ENCODE measurements at places on chromosomes 1 and 21.

- no peak for DNase-seq
Measured at GRCh38 chr1:21689661-21690372, 20.7 kb upstream of the RAP1GAP start.

GRCh38 chr1:2320006-2320405 lies 71.3 kb downstream of the MORN1 start:
- DNase-seq: no peak

DNA sequence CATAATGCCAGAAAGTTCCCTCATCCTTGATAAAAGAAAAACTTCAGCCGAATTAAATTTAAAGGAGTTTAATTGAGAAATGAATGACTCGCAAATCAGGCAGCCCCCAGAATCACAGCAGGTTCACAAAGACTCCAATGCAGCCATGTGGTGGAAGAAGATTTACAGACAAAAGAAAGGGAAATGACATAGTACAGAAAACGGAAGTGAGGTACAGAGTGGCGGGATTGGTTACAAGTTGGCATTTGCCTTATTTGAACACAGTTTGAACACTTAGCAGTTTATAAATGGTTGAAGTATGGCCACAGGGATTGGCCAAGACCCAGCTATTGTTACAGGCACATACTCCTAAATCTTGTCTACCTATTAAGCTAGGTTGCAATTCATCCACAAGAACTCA lies 46.6 kb downstream of the HIVEP3 start:
- no peak for DNase-seq

DNA sequence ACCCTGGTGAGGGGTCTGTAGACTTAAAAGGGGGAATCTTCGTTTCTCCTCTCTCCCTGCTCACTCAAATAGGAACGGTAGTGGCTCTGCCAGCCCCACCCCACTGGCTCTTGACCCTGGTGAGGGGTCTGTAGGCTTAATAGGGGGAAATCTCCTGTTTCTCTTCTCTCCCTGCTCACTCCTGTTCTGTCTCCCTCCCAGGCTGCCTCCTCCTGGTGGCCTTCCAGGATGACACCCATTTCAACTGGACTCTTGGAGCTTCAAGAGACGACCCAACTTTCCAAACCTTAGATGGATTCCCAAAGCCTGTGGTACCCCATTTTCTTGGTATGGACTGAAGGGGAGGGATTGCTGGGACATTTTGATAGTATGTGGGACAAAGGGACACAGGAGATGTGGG lies 1.4 kb upstream of the EPHB2 start:
- no peak for DNase-seq

DNA sequence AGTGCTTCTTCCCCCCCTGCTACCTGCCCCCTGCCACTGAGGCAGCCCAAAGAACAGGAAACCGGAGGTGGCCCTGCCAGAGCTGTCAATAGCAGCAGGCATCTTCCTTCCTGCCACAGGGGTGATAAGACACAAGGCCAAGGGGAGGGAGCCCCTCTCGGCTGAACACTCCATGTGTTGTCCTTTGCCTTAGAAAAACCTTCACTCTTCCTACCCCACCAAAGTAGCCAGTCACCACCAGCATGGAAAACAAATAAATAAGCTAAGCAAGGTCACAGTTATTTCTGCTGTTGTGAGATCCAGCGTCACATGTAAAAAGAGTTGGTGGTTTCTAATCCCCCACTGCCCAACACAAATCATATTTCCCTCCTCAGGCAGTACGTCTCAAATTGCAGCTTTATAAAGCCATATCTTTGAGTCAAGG lies 104.8 kb upstream of the DPT start:
- DNase-seq: no peak

DNA sequence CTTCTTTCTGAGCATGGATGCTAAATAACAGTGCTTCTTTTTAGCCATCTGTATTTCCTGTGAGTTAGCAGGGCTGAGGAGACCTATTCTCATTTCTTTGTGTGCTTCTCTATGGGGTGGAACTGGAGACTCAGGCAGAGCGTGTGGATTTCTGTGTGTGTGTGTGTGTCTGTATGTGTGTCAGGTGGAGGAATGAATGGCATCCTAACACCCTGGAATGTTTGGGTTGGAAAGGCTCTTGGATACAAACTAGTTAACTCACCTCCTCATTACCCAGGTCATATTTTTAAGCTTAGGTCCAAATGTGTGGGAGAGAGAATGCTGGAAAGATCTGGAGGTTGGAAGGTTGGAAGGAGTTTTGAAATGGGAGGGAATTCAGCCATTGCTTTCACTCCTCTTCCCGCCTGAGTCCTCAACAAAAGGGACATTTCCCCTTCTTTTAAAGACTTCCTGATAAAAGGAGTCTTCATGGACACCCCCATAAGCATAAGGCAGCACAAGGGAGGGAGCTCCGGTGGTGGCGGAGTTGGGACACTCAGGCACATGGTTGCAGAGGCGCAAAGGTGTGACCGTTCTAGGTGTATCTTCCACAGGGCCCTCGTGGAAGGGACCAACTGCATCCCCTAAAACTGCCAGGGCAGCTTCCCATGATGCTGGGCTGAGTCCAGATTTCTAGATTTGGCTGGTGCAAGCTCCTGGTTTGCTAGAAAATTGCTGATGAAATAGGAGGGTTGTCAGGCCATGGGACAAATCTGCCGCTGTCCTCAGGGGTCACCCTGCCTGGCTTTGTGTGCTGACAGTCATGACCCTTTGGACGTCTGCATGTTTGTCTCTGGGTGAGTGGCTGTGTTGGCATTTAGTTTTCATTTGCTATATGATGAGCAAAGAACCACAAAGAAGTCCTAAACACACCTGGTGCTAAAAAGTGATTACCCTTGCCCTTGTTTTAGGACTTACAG lies 37.6 kb downstream of the MTARC1 start:
- DNase-seq: no peak

- peak; percentile 86 for DNase-seq
Measured at GRCh38 chr1:171817511-171818265, 23.6 kb upstream of the DNM3 start.

- DNase-seq: no peak
Measured at GRCh38 chr1:240705579-240705978, 93.6 kb upstream of the GREM2 start.

DNA sequence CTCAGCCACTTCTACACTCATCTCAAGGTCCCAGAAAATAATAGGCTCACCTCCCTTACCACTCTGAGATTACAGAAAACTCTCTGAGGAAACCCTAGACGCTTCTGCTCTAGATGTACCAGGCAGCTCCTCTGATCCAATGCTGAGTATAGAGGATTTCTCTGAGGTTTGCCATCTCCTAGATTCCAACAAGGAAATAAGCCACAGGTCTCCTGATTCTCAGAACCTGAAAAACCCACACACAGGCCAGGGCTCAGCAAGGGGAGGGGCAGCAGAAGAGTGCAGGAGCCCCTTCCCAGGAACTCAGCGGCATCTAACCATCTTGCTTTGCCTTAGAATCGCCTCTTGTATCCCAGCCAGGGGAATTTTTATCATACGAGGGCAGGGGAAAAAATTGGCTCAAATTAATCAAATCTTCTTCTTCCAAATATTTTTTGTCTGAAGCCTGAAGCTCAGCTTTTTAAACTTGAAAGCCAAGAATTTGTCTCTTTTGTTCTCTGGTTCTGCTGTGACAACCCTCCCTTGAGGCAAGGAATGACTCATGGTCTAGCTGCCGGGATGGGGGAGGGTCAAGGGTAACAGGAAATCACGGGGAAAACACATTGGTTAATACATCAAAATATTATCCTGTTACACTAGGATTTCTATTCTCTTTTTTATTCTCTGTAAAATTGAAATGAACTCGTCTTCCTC lies 30.8 kb downstream of the GORAB start:
- peak; percentile 72 for DNase-seq

DNA sequence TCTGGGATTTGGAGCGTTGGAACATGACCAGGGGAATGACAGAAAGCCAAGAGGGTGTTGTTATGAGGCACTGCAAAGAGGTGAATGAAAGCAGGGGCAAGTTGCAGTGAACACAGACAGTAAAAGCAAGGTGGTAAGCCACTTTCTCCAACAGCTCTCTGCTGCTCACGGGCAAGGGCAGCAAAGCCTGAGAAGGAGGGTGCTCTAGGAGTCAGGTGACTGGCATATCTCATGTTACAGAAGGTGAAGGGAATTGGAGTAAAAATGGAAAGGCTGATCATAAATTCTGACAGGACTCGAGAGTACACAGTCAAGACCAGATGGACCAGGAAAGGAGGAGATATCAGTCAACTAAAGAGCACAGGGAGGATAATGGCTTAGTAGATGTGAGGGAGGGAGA lies 14.5 kb downstream of the VAV3 start:
- DNase-seq: no peak

DNA sequence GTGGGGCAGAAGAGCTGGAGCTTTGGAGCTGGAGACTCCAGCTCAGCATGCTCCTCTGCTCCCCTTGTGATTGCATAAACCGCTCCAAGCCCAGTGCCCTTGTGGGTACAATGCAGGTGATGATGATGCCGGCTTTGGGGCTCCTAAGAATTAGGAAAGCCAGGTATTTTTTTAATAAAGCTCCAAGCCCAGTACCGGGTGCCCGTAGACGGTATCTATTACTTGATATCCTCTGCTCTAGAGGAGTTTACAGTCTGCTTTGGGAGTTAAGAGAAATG lies 27.2 kb downstream of the TENT5C start:
- DNase-seq: no peak

DNA sequence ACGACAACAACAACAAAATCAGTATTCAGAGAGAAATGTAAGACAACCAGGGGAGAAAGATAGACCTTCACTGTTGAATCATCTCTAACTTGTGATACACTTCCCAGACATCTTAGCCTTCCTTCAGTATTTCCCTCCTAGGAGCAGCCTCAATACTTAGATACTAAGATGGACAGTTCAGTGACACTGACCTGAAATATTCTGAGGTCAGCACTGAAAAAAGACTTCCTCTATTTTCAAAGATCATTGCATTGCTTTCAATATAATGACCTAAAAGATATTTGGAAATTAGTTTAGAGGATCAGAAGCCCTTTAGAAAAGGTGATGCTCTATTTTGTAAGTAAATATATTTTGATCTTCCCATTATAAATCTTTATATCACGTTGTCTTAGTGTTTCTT lies 101.0 kb downstream of the MRPL39 start:
- DNase-seq: no peak

DNA sequence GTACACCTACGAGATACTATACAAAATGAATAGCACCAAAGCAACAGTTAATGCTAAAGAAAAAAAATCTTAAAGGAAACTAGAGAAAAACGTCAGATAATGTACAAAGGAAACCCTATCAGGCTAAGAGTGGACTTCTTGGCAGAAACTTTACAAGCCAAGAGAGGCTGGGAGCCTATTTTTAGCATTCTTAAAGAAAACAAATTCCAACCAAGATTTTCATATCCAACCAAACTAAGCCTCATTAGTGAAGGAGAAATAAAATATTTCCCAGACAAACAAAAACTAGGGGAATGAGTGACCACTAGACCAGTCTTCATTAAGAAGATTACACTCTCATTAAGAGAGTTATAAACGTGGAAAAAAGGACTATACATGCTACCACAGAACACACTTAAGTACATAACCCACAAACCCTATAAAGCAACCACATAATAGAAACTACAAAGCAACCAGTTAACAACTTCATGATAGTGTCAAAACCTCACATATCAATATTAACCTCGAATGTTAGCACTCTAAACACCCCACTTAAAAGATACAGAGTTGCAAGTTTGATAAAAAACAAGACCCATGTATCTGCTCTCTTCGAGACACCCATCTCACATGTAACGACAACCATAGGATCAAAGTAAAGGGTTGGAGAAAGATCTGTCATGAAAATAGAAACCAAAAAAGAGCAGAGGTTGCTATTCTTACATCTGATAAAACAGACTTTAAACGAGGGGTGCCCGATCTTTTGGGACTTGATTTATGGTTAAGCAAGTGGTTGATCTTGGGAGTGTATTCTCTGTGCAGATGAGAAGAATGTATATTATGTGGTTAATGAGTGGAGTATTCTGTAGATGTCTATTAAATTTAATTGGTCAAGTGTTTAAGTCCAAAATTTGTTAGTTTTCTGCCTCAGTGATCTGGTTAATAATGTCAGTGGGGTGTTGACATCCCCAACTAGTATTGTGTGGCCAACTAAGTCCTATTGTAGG lies 1301.4 kb downstream of the PLA2G4A start:
- DNase-seq: no peak

DNA sequence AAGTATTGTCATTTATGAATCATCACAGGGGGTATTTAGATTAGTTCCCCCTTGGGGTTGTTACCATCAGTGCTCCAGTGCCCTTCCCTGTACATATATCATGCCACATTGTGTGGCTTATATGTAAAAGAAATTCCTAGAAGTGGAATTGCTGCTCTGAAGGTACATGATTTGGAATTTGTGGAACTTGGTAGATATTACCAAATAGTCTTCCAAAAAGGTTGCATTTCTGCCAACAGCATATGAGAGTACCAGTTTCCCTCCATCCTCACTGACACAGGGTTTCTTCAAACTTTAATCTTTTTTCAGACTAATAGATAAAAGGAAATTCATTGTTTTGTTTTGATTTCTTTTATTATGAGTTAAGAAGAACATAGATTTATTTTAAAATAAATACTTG lies 41.3 kb downstream of the AKNAD1 start:
- DNase-seq: no peak

DNA sequence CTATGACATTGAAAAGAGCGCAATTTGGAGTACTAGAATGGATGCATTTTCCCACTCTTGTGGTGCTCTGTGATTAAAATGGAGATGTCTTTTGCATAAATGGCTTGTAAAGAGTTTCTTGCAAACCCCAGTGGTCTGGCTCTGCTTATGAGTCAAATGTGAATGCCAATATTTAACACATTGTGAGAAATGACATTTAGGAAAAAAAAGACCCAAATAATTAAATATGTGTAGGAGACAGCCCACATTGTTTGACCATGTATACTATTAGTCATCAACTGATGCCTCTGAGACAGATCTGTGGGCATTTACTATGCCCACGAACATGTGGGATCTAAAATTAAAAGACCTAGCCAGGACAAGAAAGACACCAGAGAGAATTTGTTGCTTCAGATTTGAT lies 22.2 kb upstream of the RUNX1 start:
- peak; percentile 46 for DNase-seq

- DNase-seq: peak; percentile 91
Measured at GRCh38 chr21:38839328-38840286, 33.9 kb downstream of the ETS2 start.

DNA sequence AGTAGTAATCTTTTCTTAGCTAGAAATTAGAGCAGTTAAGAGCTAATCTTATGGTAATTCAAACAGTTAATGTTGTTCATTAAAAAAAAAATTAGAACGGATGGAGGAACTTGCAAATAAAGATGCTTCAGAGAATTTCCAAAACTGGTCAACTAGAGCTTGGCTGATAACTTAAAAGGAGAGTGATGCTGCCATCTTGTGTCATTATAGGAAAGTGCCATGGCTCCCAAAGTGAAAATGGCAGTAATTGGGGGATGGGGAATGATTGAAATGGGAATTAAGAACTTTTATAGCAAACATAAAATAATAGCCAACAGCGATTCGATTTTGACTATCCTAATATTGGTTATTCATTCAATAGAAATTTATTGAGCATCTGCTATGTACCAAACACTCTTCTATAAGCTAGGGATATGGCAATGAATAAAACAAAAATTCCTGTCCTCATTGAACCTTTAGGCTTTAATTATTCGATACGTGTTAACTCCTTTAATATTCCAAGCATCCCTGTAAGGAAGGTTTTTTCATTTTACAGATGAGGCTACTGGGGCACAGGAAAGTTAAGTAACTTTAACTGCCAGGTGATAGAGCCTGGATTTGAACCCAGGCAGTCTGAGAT lies 5.7 kb upstream of the PLPP3 start:
- peak; percentile 52 for DNase-seq
